ENCODE measurements at places on chromosomes 11 and 22.

GRCh38 chr11:111296196-111296595 lies 2.1 kb upstream of the POU2AF3 start:
- DNase-seq = no peak

DNA sequence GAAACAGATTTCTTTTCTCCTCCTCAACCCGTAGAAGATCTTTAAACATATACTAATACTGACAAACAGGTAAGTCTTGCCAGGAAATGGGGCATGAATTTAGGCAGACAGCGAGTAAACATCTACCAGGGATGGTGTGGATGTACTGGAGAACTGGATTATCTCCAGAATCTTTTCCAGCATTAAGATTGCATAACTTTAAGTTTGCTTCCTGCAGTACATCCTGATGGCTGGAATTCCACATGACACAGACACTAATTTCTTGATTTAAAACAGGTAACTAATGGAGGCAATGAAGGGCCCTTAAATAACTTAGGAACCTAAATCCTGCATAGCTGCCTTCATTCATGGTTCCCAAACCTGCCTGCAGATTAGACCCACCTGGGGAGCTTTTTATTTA lies 40.7 kb downstream of the JHY start:
- DNase-seq = no peak

DNA sequence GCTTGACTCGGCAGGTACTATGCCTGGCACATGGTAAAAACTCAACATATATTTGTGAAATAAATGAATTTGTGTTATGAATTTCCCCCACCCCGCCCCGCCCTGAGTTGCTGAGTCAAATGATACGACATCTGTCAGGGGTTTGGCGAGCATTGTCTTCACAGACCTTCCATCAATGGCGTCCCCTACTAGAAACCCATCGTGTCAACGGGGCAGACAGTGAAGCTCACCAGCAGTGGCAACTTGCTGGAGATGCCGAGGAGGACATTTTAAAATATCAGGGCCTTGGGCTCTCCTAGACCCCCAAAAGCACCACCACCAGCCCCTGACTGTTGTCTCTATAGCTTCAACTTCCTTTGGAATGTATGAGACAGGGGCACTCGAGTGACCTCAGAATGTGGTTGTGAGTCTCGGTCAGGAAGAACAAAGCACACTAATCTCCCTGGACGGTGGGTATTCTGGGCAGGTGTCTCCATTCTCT lies 761 bp upstream of the NXF1 start:
- DNase-seq = no peak

- no peak for DNase-seq
Observed at GRCh38 chr11:103534959-103535358, 425.7 kb downstream of the DYNC2H1 start.

GRCh38 chr11:121452609-121453150 lies at the start of gene SORL1-AS1:
SORL1-AS1 (minus strand) TSS chr11:121452967.
- DNase-seq = peak; percentile 55

GRCh38 chr22:23282516-23282915 lies 102.2 kb downstream of the BCR start:
- no peak for DNase-seq

DNA sequence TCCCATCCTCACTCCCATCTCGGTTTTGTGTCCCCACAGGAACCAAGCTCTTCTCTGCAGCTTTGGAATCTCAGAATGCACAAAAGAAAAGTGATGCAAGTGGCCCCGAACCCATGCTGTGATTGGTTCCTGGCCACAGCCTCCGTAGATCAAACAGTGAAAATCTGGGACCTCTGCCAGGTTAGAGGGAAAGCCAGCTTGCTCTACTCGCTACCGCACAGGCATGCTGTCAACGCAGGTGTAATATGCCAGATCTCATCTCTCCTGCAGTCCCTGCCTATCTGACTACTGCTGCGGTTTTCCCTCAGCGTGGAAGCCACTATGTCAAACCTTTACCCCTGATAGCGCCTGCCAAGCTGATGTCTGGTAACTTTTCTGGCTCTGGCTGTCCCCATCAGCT lies 200.5 kb upstream of the LRRC4C start:
- no peak for DNase-seq

GRCh38 chr11:14551380-14551779 lies 31.2 kb upstream of the PSMA1 start:
- no peak for DNase-seq

GRCh38 chr11:112902361-112903011 lies 58.7 kb upstream of the NCAM1 start:
- DNase-seq = no peak

- no peak for DNase-seq
Observed at GRCh38 chr11:94883878-94884277, 89.5 kb downstream of the CWC15 start.

DNA sequence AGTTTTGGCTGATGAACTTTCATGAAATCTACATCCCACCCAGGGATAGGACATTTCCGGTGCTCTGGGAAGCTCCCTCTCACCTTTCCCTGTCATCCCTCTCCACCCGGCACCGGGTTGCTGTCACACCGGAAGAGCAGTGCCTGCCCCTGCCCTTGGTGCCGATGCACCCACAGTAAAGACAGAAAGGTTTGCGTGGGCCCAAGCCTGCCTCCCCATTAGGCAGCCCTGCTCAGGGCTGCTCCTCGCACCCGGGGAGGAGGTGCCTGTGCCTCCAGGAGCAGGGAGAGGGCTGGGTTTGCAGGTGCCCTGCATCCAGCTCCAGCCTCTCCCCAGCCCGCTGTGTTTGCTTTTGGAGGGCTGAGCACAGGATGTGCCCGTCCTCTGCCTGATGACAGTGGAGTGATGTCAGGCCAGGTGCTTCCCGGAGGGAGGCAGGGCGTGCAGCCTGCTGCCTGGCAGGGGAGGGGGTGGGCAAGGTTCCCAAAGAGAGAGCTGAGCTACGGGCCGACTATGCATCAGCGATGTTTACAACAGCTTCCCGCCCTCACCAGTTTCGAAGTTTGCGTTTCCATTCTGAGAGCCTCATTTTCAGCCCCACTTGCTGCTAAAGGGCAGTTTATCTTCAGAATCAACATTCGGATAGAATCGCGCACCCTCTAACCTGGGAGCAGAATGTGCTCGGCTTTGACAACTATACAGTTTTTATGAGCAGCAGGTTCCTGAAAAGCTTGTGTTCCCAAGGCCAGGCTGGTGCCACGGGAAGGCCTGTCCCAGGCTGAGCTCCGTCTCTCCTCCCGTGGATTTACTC lies 83.2 kb upstream of the CLDN5 start:
- peak; percentile 25 for DNase-seq

- no peak for DNase-seq
Observed at GRCh38 chr11:112394304-112394703, 133.6 kb upstream of the PLET1 start.

DNA sequence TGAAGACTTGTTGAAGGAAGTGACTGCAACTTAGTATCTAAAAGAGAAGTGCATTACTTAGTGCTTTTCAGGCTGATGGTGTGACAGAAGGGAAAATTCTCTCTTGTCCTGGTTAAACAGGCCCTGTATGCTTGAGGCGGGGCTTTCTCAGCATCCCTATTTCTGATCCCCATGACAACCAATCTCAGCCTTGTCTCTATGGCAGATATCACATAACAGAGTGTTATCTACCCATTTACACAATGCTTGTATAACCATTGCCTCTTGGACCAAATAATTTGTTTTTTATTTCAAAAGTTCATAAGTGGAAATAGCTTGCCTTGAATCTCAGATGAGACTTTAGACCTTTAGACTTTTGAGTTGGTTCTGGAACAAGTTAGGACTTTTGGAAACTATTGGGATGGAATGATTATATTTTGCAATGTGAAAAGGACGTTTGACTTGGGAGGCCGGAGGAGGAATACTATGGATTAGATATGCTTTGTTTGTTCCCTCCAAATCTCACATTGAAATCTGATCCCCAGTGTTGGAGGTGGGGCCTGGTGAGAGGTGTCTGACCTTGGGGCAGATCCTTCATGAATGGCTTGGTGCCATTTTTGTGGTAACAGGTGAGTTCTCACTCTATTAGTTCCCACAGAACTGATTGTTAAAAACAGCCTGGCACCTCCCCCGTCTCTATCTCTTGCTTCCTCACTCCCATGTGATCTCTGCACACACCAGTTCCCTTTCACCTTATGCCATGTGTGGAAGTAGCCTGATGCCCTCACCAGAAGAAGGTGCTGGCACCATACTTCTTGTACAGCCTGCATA lies 3.1 kb upstream of the GLYAT start:
- no peak for DNase-seq

GRCh38 chr11:80846979-80847378 lies 1406.1 kb upstream of the TENM4 start:
- no peak for DNase-seq

DNA sequence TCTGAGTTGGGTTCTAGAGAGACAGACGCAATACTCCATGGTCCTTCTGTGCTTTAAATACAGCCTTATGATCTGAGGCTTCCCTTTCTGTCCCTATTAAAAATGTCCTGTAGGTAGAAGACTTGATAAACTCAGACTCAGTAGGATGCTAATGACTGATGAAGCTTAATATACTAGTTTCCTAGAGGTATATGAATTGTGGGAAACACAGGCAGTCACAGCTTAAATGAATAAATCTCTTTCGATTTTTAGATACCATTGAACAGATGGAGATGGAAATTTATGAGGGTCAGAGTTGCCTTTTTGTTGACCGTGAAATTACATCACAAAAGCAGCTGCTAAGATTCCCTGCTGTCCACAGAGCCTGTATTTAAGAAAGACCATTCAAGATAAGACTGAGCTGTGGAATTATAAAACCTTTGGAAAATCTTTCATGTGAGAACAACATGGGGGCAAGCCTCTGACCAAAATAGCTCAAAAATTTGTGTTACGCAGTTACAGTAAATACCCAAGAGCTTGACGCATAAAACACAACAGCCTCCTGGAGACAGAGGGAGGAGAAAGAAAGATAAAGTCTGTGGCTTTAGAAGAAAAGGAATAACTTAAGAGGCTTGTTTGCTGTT lies 172.3 kb downstream of the AASDHPPT start:
- DNase-seq = no peak

GRCh38 chr11:134071766-134072402 lies 3.0 kb downstream of the JAM3 start:
- no peak for DNase-seq

- no peak for DNase-seq
Observed at GRCh38 chr22:29704528-29705285, 15.1 kb upstream of the CABP7 start.

DNA sequence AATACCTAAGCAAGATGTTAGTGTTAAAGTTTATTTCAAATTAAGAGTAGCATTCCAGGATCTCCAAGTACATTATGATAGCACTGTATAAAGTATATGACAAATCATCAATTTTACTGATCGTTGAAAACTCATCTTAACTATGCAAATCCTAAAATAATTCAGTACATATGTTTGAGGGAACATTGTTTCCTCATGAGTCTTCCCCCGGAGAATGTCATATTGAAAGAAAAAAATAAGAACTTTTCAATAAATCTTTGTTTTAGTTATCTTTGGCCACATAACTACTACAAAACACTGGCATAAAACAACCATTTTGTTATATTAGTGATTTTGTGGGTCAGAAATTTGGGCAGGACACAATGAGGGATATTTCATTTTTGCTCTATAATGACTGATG lies 135.4 kb downstream of the METTL15 start:
- no peak for DNase-seq

GRCh38 chr11:86743223-86744118 lies 56.9 kb upstream of the PRSS23 start:
- peak; percentile 45 for DNase-seq

DNA sequence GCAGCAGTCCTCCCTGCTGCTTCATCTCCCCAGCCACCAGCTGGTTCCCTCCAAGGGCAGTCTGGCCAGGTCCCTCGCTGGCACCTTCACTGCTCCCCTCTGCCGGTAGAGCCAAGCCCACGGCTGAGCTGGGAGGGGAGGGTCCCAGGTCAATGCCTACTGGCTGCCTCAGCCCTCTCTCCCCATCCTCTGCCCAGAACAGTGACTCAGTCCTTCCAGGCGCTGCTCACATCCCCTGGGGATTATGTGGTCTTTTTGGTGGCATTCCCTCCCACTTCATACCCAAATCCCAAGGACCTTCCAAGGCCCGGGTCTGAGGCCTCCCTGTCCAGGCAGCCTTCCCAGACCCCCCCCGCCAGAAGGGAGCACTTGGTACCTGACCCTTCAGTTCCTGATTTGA lies 44.9 kb downstream of the WNT7B start:
- DNase-seq = no peak

- DNase-seq = no peak
Observed at GRCh38 chr11:12448131-12448939, 71.0 kb downstream of the PARVA start.

Data from stimulated activated CD4-positive, alpha-beta T cell treated with anti-CD3 and anti-CD28 coated beads, Interleukin-12 subunit alpha, Interleukin-12 subunit beta, amount 100 ng/mL, for 48 hours (primary cell).